NCI-H187 treated with DMSO at 0.1 percent for 48 hours (cell line): ENCODE measurements at places on chromosomes 11 and 22.

DNA sequence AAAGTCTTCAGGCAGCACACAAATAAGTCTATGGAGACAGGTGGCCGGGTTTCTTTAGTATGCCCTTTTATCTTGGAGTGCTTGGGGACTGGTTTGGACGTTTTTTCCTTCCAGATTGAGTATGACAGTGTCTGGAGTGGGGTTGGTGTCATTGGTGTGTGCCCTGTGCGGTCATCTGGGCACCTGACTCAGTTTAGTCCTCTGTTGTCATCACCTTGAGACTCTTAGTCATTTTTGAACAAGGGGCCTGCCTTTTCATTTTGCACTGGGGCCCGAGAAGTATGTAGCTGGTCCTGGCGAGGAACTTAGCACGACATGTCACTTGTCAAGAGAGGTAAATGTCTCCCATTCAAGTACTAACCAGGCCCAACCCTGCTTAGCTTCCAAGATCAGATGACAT lies 27.2 kb upstream of the MYO18B start:
- DNase-seq = no peak

DNA sequence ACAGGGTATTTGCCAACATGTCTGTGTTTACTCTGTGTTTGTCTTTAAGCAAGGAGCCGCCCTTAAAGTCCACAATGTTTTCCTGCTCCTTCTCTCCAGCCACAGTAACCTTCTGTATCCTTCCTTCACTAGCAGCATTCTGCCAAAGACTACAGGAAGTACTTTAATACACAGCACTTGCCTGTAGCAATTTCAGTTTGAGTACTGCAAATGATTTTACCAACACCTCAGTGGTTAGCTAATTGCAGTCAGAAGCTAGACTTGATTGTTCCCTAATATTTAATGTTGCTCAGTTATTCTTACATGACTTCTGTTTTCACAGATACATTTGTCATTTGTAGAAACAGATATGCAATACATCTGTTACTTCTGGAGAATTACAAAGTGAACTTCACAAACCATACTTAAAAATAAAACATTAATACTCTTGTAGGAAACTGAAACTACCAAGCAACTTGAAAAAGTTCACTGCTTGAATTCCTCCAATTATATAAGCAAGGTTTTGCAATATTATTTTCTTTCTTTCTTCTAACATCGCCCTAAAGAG lies 69.1 kb downstream of the FCHSD2 start:
- no peak for DNase-seq

DNA sequence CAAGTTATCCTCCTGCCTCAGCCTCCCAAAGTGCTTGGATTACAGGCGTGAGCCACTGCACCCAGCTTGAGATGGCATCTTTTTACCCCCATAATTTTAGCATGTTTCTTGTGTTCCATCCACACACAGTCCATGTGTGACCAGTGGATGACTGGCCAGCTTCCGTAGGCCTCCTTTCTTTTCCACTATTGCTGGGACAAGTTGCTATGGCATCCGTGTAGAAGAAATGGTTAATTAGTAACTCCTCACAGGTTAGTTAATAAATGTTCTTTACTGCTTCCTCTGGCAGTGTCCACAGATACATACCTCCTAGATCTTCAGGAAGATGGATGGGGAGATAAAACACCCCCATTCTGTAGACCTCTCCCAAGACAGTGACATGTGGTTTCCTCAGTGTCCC lies 154.3 kb upstream of the RASSF10 start:
- DNase-seq = no peak

GRCh38 chr11:16279524-16279923 lies 76.8 kb downstream of the SOX6 start:
- DNase-seq = no peak

GRCh38 chr22:21916309-21916918 lies 36.2 kb downstream of the PPM1F start:
- DNase-seq = no peak

DNA sequence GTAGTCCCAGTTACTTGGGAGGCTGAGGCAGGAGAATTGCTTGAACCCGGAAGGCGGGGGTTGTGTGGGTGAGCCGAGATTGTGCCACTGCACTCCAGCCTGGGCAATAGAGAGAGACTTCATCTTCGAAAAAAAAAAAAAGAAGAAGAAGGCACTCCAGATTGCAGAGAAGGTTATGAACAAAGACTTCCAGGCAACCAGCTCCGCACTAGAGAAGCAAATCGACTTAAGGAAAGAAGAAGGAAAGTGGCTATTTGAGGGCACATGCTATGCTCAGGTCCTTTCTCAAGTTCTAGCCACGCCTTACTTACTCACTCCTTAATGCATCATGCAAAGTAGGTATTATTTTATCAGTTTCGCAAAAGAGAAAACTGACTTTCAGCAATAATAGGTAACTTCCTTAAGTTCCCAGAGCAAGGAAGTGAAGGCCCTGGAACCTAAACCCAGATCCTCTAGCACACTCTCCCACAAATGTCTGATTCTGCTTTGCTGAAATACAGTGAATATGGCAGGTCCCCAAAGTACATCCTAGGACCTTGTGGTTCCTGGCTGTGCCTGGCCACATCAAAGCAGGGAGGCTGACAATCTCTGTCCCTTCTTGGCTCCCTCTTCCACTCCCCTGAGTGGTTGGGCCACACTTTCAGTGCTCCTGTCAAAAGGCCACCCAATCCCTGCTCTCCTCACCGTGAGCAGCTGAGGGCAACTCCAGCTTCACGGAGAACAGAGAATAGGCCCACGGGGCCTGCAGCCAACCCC lies 14.2 kb downstream of the CD3E start:
- no peak for DNase-seq

- peak; percentile 98 for DNase-seq
Measured at GRCh38 chr11:3797329-3798090, at the start of gene NUP98. Gene NUP98, minus strand, starts transcription at chr11:3797554. Its CDS starts 15,437 bp downstream, at chr11:3782117.
